ENCODE measurements at places on chromosomes 4 and X.

GRCh38 chrX:23509256-23509655 is 158.0 kb upstream of the PRDX4 start:
- DNase-seq, result no peak

DNA sequence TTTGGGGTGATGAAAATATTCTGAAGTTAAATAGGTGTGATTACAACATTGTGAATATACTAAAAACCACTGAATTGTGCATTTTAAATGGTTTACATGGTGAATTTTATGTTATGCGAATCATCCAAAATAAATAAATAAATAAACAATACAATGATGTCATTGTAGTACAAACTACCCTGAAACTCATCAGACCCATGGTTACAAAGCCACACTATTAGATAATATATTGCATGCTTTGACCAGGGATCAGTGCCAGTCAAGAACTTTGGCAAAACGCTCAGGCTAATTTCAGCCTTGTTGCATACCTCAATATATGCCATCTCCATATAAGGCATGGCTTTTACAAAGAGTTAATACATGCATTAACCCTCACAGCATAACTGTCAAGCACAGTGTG is 45.5 kb upstream of the XIAP start:
- DNase-seq, result no peak

DNA sequence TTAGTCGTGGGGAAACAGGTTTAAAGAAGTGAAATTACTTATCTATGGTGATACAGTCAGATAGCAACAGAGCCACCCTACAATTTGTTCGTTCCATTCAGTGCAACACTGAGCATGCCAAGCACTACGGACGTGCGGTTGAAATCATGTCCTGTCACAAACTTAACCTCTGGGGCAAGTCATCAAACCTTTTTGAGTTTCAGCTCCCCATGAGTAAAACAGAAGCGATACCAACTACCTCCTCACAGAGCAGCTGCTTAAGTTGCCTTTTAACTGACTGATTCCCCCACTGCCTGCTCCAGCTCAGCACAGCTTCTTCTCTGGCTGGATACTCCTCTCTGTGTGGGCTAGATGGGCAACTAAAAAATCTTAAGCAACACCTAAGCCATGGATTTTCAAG is 36.0 kb downstream of the LHFPL1 start:
- no peak for DNase-seq

- no peak for DNase-seq
These were observed 894.8 kb upstream of the EPHA5 start for GRCh38 chr4:66564901-66565651.

DNA sequence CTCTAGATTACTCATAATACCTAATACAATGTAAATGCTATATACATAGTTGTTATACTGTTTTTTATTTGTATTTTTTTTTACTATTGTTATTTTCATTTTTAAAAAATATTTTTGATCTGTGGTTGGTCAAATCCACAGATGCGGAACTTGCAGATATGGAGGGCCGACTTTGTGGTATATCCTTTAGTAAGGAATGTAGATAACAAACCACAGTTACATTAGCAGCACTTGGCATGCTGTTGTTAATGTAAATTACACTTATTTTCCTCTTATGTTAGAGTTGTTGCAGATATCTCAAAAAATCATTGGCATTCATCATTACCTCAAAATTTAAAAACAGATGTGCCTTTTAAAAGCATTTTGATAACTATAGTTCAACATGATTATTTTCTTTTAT is 151.0 kb downstream of the TMEM164 start:
- no peak for DNase-seq

GRCh38 chr4:6468376-6468775 is 4.0 kb downstream of the PPP2R2C start:
- DNase-seq, result no peak

GRCh38 chr4:185666156-185666555 is 130.8 kb upstream of the PDLIM3 start:
- no peak for DNase-seq

DNA sequence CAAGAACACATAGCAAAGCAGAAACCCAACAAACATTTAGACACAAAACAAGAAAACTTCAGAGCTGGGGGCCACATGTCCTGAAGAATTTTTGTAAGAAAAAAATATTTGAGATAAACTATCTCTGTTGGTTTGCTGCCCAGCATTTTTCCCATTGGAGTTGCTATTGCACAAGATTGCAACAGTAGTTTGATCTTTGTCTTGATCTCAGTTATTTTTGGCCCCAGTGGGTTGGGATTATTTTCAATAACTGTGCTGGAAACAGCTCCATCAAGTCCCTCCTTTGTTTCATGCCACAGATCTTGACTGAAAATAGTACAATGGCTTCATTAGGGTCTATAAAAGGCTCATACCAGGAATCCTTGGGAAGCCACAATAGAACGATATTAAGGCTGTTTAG is 103.8 kb upstream of the RAI2 start:
- no peak for DNase-seq

DNA sequence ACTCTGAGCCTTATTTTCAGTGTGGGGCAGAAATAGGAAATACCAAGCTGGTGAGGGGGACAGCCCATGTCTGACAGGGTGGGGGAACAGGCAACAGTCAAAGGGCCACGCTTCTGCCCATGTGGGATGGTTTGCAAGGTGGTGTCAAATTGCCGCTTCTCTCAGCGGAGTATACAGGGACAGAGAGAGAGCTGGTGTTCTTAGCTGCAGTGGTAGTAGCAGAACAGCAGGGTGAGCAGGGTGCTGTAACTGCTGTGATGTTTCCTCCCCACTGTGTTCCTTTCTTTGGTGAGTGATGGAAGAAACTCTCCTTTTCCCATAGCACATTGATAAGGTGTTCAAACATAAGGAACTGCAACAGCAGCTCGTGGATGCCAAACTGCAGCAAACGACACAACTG is 37.9 kb downstream of the RBBP7 start:
- no peak for DNase-seq

DNA sequence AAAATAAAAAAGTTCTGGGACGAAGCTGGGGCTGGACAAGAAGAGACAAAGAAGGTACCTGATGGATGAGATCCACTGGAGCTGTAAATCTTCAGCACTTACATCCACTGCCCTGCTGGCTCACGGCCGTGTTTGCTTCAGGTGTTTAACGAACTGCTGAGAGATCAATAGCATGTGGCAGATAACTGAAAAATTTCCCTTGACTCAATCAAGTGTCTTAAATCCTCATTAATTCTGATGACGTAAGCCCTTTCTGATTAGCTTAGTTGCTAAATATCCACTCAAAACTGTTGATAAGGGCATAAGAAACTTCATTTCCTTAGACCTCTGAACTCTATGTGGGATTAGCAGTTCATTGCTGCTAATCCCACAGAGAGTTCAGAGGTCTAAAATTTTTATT is 354.2 kb upstream of the HS3ST1 start:
- no peak for DNase-seq

DNA sequence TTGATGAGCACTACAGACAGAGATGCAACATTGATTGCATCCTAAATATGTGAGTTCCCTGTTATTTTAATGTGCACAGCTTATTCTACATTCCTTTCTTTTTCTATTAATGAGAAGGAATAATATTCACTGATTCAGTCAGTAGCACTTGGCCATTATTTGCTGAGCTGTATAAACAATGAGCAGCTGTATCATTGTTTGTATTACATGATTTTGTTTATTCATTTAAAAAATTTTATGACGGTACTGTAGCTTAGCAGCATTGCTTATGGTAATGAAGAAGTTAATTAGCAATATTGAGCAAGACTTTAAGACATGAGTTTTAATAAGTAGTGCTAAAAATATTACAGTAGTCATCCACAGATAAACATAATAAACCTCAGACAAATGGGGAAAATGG is 582.0 kb downstream of the ADGRL3 start:
- no peak for DNase-seq

- DNase-seq, result no peak
These were observed 9.6 kb upstream of the RUFY3 start for GRCh38 chr4:70712150-70712549.

DNA sequence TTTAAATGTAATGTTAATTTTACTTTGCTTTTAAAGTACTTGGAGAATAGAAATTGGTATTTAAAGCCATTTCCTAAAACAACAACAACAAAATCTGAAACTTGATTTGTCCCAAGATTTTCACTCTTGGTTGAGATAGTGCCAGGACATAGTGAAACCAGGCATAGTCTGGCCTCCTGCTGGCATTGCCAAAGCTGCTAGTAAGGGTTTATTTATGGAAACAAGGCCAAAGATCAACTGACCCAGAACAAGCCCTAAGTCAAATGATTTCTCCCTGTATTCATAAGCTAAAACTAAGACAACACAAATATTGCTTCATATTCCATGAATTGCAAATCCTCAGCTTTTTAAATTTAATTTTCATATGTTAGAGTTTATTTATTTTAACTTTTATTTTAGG is 227.5 kb upstream of the FGF13 start:
- no peak for DNase-seq

DNA sequence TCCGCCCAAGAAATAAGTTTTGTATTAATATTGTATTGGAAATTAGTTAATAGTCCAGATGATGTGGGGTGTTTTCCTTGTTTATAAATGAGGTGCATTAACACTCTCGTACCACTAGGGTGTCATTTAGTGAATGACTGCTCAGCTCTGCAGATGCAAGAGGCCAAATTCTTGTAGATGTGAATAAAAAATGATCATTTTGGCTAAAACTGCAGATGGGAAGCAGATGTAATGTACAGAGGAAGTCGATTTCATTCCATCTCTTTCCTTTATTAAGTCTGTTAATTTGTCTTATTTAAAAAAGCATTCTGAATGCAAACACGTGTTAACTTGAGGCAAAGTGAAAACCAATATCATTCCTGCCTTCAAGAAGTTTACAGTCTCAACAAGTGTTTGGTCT is 108.1 kb downstream of the DHX15 start:
- no peak for DNase-seq

DNA sequence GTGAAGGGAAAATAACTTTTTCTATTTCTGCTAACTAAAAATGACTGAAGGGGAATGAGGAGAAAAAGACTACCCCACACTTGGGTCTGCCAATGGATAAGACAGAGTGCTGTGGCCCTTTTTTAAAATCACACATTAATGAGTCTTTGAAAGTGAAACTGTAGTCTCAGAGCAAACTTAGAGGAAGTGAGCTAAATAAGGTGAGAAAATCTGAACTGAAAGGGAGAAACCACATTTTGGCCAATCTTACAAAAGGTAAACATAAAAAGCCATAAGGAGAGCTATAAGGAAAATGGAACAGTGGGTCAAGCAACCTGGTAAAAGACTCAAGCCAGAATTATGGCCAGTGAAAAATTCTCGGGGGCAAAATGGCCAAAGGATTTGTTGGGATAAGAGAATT is 755.1 kb upstream of the IGFBP7 start:
- DNase-seq, result no peak

DNA sequence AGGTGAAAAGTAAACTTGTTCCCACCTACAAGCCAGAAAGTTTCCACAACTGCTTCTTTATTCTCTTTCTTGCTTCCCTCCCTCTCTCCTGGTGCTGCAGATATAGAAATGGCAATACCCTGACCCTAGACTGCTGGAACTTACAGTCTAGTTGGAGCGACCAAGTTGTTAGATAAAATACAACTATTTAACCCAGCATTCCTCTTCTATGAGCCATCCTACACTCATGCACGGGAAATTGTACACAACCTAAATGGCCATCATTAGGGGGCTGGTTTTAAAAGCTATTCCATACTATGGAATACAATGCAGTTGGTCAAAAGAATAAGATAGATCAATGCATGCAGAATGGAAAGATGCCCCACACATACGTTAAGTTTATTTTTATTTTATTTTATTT is 41.1 kb downstream of the PJA1 start:
- no peak for DNase-seq

- DNase-seq, result no peak
These were observed 1.3 kb downstream of the NKAP start for GRCh38 chrX:119942173-119942819.

DNA sequence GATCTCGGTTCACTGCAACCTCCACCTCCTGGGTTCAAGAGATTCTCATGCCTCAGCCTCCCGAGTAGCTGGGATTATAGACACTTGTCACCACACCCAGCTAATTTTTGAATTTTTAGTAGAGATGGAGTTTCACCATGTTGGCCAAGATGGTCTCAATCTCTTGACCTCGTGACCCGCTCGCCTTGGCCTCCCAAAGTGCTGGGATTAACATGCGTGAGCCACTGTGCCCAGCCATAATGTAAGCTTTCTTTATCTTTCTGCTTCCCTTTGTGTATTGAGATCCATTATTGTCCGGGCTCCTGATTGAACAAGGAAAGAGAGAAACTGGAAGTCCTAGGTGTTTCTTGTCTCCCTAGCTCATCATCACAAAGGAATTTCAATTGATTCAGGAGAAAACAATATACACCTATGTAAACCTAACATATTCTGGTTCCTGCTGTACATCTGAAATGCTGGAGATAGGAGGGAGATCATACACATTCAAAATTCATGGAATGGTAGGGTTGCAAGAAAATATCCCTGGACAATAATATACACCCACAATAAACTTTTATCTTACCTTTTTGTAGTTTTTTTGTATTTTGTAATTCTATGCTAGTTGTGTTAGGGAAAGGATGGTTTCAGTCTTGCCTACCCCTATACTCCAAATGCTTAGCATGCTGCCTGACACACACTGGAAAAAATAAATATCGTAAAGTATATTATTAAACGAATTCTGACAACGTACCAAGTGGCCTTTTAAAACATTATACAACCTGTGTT is 194.4 kb upstream of the HS3ST1 start:
- no peak for DNase-seq

DNA sequence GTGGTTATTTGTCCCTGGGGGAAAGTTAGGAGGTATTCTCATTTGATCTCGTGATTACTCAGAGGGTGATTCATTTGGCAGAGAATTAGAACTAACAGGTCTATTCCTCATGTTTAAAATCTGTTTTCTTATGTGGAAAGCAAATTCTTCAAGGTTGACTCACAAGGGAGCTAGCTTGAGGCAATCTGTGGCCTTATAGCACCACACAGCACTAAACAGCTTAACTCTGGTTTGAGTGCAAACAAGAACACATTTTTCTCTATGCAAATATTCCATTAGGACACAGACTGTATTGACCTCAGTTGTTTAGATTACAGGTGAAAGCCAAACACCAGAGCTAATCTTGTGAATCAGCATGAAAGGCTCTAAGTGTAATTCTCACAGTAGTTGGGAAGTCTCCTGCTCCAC is 694.4 kb upstream of the POU3F4 start:
- DNase-seq, result no peak

Measured in T-helper 1 cell (primary cell).